ENCODE measurements at places on chromosomes 3 and 15. TPM values are rescaled to one million over a fixed set of nuclear protein-coding genes. Genes with fewer than 3 reads are reported as not detected.

DNA sequence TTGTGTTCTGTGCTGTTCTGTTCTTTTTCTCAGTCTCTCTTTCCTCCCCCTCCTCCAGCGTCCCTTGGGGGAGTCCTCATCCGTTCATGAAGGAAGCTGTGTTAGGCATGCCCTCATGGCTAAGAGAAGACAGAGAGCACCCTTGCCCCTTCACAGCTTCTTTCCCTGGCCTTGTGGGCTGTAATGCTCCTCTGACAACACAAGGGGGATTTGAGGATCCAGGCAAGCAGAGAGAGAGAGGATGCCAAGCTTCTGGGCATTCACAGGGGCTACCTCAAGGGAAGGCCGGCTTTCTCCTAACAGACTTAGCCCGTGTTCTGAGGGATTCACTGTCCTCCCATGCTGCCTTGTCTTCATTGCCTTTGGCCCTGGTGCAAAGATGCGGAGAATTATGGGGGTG is 389.5 kb downstream of the LRTM1 start:
- no peak overlapping the region for H3K27ac ChIP-seq
- no peak overlapping the region for H3K4me3 ChIP-seq
- H3K36me3 ChIP-seq = no peaks in the 10 kb centered on the region
- no peaks in the 10 kb centered on the region for H3K4me1 ChIP-seq

The CLRN1 gene
- total RNA-seq = not detected

DNA sequence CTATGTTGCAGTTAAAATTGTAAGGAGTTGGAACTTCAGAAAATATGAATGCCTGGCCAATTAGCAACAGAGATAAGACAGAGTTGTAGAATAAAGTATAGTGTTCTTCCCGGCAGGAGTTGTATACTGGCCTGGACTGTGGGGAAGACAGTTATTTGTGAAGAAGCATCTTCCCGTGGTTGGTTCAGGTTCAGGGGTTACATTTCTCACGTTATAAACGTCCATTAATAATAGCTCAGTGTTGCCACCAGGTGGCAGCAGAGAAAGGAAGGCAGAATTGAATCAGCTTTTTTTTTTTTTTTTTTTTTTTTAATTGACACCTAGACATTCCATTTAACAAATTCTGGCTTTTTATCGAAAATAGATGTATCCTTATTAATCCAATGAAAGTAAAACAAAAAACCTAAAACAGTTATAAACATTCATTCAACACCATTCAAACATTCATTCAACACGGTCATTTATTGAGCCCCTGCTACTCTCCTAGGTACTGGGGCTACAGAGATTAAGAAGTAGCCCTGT is 66.4 kb upstream of the NR2E3 start:
- H3K27ac ChIP-seq = no peak overlapping the region
- H3K4me3 ChIP-seq = no peak overlapping the region
- no peaks in the 10 kb centered on the region for H3K4me1 ChIP-seq
- H3K27me3 ChIP-seq = no peaks in the 10 kb centered on the region

DNA sequence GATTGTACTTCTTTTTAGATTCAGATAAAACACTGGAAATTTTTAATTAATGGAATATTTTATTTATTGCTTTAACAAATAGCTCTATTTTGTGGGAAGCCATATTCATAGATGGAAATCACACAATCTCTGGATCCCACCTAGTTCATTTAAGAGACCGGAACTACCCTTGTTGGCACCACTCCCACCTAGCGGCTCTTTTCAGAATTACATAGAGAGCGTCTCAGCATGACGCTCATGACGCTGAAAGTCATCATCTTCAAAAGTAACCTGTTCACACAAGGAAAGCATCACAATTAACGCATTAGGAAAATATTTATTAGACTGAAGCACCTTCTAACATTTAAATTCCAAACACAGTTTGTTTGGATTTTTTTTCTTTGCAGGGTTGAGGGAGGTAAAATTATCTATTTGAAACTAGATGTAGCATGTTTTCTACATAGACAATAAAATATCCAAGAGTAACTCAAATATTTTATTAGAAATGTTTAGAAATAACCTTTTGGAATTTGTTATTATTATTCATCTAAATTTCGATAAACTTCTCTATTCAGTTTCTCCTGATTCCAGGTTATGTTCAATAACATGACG is 214.9 kb upstream of the ARRDC4 start:
- no peaks in the 10 kb centered on the region for H3K36me3 ChIP-seq
- H3K27me3 ChIP-seq = no peaks in the 10 kb centered on the region
- peak; percentile 85 for DNase-seq
- H3K4me3 ChIP-seq = no peak overlapping the region
- H3K4me1 ChIP-seq = no peaks in the 10 kb centered on the region
- H3K27ac ChIP-seq = no peak overlapping the region

- no peaks in the 10 kb centered on the region for H3K27me3 ChIP-seq
- H3K4me3 ChIP-seq = no peak overlapping the region
- H3K27ac ChIP-seq = no peak overlapping the region
- no peaks in the 10 kb centered on the region for H3K4me1 ChIP-seq
Observed at GRCh38 chr3:52435246-52436101, 9.4 kb downstream of the SEMA3G start.

DNA sequence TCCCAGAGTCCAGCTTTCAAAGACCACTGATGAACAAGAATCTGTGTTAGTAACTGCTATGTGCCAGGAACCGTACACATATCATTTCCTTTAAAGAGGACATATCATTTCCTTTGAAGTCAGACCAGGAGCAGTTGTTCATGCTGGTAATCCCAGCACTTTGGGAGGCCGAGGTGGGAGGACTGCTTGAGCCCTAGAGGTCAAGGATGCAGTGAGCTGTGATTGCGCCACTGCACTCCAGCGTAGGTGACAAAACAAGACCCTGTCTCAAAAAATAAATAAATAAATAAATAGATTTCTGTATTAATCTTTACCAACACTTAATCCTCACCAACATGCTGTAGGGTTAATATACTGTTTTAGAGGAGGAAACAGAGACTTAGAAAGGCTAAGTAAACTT is 23.9 kb upstream of the CDV3 start:
- peak overlapping the region; percentile 53 for H3K27ac ChIP-seq
- no peaks in the 10 kb centered on the region for H3K27me3 ChIP-seq
- no peak for DNase-seq
- no peaks in the 10 kb centered on the region for H3K36me3 ChIP-seq

GRCh38 chr3:99712291-99712954 is 74.0 kb downstream of the COL8A1 start:
- H3K27ac ChIP-seq = no peak overlapping the region
- no peak for DNase-seq
- no peaks in the 10 kb centered on the region for H3K4me1 ChIP-seq
- H3K36me3 ChIP-seq = no peaks in the 10 kb centered on the region
- H3K27me3 ChIP-seq = no peaks in the 10 kb centered on the region

DNA sequence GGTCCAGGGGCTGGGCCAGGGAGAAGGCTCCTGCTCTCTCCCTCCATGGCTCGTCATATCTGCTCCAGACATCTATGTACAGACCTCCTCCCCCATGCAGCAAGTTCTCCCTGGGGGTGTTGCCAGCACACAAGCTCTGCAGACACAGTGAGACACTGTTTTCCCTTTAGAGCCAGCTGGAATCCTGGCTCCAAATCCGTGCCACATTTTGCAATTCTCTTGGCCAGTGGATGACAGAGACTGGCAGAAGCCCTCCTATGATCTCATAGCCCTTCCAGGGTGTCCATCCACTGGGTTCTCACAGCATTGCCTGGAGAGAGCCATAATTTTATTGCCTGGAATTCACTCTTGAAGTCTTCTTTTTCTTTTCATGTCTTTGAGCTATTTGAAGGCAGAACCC is 203.9 kb downstream of the TLE3 start:
- no peak overlapping the region for H3K27ac ChIP-seq
- H3K27me3 ChIP-seq = no peaks in the 10 kb centered on the region
- no peaks in the 10 kb centered on the region for H3K36me3 ChIP-seq
- no peak for DNase-seq

The MED12L gene
- 2.4 TPM for total RNA-seq

The ANKRD63 gene
- total RNA-seq = not detected

DNA sequence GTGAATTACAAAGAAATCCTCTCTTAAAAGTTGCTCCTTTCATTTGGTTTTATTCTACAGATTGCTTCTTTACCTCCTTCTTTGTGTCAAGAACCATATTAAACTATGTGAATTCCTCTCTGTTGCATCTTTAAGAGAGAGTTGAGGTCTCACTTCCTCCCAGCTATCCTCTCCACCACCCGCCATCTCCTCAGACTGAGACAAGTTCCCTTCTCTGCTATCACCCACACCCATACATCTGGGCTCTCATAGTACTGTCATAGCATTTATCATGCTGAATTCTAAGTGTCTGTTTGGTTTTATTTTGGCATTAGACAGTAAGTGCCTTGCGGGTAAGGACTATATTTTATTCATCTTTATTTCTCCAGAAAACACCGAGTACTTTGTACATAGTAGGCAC is 54.2 kb downstream of the B3GALNT1 start:
- no peaks in the 10 kb centered on the region for H3K36me3 ChIP-seq
- H3K4me1 ChIP-seq = no peaks in the 10 kb centered on the region
- no peaks in the 10 kb centered on the region for H3K27me3 ChIP-seq
- no peak overlapping the region for H3K27ac ChIP-seq
- H3K4me3 ChIP-seq = no peak overlapping the region
- no peak for DNase-seq

The ABHD17C gene
- 0.48 TPM for total RNA-seq

DNA sequence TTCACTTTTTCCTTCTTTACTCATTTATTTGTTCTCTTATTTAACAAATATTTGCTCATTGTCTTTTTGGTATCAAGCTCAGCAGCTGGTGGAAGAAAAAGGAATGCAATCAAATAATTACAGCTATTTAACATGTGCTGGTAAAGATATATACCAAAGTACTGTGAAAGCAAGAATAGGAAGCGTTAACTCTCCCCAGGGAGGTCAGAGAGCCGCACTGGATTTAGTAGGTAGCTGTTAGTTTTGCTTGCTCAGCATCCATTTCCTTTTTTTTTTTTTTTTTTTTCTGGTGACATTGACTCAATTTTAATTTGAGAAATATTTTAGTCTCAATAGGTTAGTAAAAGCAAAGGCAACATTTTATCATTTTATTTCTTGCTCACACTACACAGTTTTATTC is 308.5 kb upstream of the MDFIC2 start:
- peak overlapping the region; percentile 30 for H3K4me3 ChIP-seq
- H3K4me1 ChIP-seq = peaks cover 24% of the 10 kb centered on the region
- DNase-seq = peak; percentile 59
- no peaks in the 10 kb centered on the region for H3K27me3 ChIP-seq

- no peak overlapping the region for H3K27ac ChIP-seq
- no peak overlapping the region for H3K4me3 ChIP-seq
- no peaks in the 10 kb centered on the region for H3K27me3 ChIP-seq
- no peak for DNase-seq
Observed at GRCh38 chr3:127706785-127707351, 34.1 kb downstream of the ABTB1 start.

- H3K36me3 ChIP-seq = peaks cover 30% of the 10 kb centered on the region
- peaks cover 43% of the 10 kb centered on the region for H3K4me1 ChIP-seq
- no peaks in the 10 kb centered on the region for H3K27me3 ChIP-seq
- peak overlapping the region; percentile 49 for H3K4me3 ChIP-seq
- H3K27ac ChIP-seq = peak overlapping the region; percentile 97
Observed at GRCh38 chr3:45464336-45465170, 76.2 kb downstream of the LARS2 start.

DNA sequence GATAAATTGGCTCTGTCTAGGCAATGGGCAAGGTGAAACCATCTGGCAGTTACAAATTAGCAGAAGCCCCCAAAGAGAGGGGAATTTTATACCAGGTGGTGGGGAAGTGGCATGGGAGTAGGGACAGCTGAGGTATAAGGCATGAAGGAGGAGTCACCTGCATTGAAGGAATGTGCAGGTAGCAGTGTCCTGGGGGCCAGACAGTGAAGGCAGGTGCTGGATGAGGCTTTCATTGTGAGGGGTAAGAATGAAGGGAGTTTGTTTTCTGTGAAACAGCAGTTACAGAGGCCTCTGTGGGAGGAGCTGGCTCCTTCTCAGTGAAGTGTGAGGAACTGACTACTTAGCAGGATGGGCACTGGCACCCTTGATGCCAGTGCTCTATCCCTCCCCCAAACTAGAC is 19.1 kb upstream of the PXYLP1 start:
- DNase-seq = no peak
- H3K27me3 ChIP-seq = no peaks in the 10 kb centered on the region
- H3K4me1 ChIP-seq = no peaks in the 10 kb centered on the region
- H3K27ac ChIP-seq = no peak overlapping the region

DNA sequence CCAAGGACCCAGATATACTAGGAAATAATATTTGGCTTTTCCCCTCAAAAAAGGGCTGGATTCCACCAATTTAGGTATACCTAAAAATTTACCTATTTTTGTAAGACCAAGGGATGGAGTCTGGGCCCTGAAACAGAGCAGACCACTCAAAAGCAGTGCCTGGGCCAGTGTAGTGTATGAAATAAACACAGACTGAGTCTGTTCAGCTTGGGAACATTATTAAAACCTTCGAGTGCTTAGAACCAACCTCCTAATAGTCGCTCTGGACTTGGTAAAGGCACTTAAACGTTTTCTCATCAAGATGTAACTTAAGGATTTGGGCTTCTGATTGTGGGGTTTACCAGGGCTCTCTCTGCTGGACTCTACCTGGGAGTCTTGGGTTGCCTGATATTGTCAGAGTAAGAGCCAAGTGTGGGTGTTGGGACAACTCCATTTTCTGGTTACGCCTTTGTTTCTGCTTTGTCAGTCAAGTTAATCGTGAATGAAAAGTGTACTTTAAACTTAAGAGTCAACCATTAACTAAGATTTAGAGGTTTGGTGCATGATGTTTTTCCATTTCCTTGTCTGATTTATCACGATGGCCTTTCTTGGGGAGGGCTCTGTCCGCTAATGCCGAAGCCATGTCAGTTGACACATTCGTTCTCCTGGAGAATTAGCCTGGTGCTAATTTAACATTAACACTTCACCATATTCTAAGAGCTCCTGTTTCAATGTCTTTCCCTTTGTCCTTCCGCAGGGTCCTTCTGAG is 221.0 kb upstream of the TPM1 start:
- no peaks in the 10 kb centered on the region for H3K36me3 ChIP-seq
- no peak overlapping the region for H3K4me3 ChIP-seq
- H3K27me3 ChIP-seq = no peaks in the 10 kb centered on the region
- H3K27ac ChIP-seq = no peak overlapping the region
- H3K4me1 ChIP-seq = no peaks in the 10 kb centered on the region

DNA sequence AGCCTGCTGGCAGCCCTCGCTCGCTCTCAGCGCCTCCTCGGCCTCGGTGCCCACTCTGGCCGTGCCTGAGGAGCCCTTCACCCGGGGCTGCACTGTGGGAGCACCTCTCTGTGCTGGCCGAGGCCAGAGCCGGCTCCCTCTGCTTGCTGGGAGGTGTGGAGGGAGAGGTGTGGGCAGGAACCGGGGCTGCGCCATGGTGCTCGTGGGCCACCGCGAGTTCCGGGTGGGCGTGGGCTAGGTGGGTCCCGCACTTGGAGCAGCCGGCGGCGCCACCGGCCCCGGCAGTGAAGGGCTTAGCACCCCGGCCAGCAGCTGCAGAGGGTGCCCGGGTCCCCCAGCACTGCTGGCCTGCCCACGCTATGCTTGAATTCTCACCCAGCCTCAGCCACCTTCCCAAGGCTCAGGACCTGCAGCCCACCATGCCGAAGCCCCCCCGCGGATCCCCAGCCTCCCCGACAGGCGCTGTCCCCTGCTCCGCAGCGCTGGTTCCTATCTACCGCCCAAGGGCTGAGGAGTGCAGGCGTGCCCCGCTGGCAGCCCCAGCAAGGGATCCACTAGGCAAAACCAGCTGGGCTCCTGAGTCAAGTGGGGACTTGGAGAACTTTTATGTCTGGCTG is 863.3 kb downstream of the IGSF11 start:
- H3K27me3 ChIP-seq = no peaks in the 10 kb centered on the region
- H3K4me3 ChIP-seq = no peak overlapping the region
- no peak overlapping the region for H3K27ac ChIP-seq
- H3K36me3 ChIP-seq = no peaks in the 10 kb centered on the region
- DNase-seq = no peak

The LRRC31 gene
- not detected for total RNA-seq

GRCh38 chr3:52793702-52794611 is 639 bp upstream of the ITIH3 start:
- DNase-seq = no peak
- no peaks in the 10 kb centered on the region for H3K27me3 ChIP-seq
